ENCODE measurements at places on chromosomes 12 and 14.

DNA sequence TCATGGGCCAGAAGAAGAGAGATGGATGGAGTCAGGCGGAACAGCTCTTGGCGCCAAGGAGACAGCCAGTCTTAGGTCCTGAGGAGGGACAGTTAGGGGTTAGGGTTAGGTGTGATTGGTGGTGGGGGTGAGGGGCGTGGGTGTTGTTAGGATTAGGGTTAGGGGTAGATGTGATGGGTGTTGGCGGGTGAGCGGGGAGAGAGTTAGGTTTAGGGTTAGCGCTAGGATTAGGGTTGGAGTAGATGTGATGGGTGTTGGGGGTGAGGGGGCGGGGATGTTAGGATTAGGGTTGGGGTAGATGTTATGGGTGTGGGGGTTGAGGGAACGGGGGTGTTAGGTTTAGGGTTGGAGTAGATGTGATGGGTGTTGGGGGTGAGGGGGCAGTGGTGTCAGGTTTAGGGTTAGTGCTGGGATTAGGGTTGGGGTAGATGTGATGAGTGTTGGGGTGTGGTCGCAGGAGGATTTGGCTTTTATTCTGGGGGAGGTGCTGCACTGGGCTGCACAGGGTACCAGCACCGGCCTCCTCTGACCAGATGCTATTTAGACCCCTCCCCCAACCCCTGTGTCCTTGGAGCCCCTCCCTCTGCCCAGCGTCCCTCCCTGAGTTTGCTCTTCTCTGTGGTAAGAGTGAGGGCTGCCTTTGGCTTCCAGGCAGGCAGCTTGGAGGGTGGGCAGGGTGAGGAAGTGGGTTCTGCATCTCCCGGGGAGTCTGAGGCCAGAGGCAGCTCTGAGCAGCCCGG is 35.6 kb upstream of the FBRSL1 start:
- peak; percentile 78 for DNase-seq

- DNase-seq = no peak
Observed at GRCh38 chr12:24933694-24934407, 15.1 kb downstream of the BCAT1 start.

GRCh38 chr12:117282490-117282889 is 78.9 kb downstream of the NOS1 start:
- no peak for DNase-seq

DNA sequence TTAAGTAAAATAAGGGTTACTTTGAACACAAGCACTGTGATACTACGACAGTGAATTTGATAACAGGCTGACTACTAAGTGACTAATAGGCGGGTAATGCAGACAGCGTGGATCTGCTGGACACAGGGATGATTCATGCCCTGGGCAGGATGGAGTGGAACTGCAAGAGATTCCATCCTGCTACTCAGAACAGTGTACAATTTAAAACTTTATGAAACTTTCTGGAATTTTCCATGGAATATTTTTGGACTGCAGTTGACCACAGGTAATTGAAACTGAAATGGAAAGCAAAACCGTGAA is 46.0 kb downstream of the YEATS4 start:
- no peak for DNase-seq

DNA sequence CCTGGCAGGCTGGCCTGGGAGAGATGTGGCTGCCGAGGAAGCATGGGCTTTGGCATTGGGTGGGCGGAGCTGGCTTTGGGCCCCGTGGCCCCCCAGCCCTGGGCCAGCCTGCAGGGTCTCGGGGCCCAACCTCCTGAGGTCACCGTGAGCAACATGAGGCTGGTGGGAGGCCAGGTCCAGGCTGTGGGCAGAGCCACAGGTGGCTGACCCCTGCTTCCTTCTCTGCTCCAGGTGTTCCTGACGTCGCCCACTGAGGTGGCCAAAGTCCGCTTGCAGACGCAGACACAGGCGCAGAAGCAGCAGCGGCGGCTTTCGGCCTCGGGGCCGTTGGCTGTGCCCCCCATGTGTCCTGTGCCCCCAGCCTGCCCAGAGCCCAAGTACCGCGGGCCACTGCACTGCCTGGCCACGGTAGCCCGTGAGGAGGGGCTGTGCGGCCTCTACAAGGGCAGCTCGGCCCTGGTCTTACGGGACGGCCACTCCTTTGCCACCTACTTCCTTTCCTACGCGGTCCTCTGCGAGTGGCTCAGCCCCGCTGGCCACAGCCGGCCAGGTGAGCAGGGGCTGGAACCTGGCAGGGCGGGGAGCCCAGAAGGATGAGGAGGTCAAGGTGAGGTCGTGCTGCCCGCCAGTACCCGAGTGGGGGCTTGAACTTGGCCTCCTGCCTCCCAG is 5.5 kb downstream of the SLC25A47 start:
- no peak for DNase-seq

DNA sequence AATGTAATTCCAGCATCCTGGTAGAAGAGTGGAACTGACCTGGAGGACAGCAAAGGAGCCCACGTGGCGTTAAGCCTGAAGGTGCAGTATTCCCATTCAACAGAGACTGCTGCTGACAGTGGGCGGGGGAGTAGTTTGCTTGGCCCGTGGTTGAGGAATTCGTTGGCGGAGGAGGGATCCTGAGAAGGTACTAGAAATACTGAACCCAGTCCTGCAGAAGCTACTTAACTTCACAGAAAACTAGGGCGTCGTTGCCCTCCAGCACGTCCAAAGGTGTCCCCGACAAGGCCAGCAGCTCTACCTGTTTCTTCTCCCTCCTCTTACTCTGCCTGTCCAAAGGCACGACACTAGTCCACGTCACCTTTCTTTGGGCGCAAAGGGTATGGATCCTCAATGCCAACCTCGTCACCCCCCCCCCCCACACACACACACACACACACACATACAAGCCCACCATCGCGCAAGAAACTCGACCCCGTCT is 303 bp downstream of the PUS7L start:
- DNase-seq = peak; percentile 52

DNA sequence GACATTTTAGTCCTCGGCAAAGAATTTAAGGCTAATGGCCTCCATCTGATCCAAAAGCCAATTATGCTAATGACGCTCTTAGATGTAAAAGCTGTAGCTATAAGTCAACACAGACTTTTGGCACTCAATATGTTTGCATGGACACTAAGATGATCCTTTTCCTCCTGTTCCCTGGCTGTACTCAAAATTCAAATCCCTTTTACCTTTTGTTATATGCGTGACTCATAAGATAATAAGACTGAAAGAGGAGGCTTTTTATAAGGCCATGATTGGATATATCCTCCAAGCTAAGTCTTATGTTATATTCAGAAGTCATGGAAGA is 89.8 kb downstream of the PDZRN4 start:
- no peak for DNase-seq

All from NB4 (cell line).